GM23338 (cell line): ENCODE measurements at places on chromosomes 5 and 9.

DNA sequence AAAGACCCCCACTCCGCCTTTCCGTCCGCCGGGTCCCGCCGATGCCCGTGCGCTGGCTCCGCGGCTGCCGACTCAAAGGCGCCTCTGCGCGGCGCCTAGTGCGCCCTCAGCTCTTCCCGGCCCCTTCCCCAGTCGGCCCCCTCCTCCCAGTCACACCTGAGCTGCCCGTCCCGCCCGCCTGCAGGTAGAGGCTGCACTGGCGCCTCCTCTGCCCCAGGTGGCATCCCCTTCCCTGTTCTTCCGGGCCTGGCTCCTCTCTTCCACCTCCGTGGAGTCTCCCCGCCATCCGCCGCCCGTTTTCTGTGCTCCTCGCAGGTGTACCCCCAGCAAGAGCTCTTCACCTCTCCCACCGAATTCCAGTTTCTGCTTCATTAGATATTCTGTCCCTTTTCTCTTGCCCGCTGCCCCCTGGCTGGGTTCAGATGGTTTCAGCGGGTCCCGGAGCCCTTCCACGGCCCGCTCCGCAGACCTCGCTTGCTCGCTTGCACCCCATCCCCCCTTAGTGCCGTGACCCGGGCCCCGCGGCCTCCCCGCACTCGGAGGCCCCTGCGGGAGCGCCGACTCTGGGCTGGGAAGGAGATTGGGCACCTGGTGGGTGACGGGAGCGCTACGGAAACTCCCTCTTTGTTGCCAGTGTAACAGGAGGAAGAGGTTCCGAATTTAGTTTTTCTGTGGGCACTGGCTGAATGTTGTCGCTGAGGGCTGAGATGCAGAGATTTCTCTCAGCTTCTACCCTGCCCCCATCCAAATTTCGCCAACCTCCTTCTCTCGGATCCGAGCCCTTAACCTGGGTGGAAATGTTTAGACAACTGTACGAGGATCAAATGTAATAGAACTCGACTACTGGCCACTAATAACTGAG, 809 bp downstream of the SLC44A1 start:
- H3K36me3 ChIP-seq = no peaks in the 10 kb centered on the region
- peaks cover 70% of the 10 kb centered on the region for H3K4me1 ChIP-seq
- H3K27me3 ChIP-seq = no peaks in the 10 kb centered on the region
- peak; percentile 94 for DNase-seq

DNA sequence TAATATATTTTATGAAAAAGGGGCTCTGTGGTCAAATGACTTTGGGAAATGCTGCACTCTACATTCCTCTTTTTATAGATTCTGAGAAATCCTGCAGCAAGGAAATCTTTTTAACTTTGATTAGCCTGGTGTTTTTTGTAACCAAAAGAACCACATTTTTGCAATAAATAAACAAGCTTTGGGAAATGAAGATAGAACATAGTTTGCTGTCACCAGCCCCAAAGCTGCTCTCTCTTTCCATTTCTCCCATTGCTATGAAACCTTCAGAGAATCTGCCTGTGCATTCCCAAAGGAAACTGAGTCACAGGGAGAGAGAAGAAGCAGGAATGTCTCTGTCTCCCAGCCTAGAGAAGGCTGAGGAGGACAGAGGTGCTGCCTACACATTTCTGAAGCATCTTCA, 59.0 kb downstream of the COL15A1 start:
- no peak for DNase-seq
- no peak overlapping the region for H3K4me3 ChIP-seq
- no peak overlapping the region for H3K27ac ChIP-seq
- H3K36me3 ChIP-seq = no peaks in the 10 kb centered on the region
- H3K27me3 ChIP-seq = no peaks in the 10 kb centered on the region

DNA sequence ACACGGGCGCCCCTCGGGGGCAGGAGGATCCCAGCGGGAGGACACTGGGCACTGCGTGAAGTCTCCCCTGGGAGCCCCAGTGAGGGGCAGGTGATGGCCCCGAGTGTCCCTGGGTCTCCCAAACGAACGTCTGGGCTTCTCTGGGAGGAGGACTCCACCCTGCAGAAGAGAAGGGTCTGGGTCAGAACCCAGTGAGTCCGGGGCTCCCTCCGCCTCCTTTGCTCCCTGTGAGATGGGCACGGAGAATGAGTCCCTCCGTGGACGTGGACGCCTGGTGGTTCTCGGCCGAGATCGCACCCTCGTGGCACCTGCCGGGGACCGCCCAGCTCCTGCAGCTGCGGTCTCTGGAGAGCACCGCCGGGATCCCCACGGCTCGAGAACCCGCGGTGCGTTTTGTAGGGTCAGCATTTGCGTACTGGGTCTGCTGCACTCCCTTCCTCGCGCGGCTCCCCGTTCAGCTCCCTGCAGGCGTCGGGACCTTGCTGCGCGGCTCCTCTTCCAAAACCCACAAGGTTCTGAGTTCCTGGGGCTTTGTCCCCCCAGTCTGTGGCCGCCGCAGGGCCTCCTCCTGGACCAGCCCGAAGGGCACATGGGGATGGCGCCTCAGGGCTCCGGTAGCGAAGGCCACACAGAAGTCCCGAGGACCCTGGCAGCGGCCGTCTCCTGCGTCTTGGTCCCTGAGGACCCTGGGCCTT, 10.2 kb upstream of the CEP72 start:
- H3K36me3 ChIP-seq = no peaks in the 10 kb centered on the region
- H3K4me3 ChIP-seq = no peak overlapping the region
- H3K27me3 ChIP-seq = 0 out of 2 replicates have a peak, but pooled peaks cover 3% of the 10 kb centered on the region
- no peaks in the 10 kb centered on the region for H3K4me1 ChIP-seq

DNA sequence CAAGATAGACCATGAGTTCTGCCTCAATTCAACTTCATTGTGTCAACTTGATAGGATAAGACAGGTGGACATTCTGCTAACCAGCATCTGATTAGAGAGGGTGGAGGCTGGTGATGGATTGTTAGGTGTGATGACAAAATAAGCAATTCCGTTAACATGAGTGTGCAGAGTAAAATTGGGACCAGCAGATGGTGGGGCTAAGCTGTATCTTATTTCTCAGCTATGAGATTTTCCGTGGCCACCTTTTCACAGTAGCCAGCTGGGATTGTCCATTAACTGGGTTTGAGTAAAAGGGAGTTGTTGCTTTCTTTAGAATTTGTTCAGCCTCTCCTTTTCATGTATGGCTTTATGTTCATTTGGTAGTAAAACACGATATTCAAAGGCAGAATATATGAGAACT, 28.8 kb upstream of the TAL2 start:
- H3K36me3 ChIP-seq = no peaks in the 10 kb centered on the region
- H3K4me1 ChIP-seq = no peaks in the 10 kb centered on the region
- H3K27ac ChIP-seq = no peak overlapping the region
- no peaks in the 10 kb centered on the region for H3K27me3 ChIP-seq
- H3K4me3 ChIP-seq = no peak overlapping the region

DNA sequence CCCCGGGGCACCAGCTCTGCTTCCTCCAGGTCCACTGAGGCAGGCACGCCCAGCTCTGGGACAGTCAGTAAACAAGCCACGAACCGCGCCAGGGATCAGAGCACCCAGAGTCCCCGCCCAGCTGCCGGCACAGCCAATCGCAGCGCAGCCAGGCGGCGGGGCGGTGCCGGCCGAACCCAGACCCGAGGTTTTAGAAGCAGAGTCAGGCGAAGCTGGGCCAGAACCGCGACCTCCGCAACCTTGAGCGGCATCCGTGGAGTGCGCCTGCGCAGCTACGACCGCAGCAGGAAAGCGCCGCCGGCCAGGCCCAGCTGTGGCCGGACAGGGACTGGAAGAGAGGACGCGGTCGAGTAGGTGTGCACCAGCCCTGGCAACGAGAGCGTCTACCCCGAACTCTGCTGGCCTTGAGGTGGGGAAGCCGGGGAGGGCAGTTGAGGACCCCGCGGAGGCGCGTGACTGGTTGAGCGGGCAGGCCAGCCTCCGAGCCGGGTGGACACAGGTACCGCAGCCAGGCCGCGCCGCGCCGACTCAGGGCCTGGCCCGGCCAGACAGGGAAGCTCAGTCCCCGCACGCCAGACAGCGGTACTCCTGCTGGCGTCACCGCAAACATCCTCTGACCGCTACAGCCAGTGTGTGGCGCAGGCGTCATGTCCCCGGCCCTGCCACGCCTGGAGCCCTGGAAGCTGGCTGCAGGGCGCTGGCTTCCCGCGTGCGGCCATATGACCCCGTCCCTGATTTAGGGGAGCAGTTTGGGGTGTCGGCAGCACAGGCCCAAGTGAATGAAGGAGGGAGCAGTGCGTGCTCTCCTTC, at the start of gene CTSL:
CTSL (plus strand) TSS at position 220 of the 810 bp plus-strand sequence. CDS start 1,485 bp downstream, outside the sequence.
- no peaks in the 10 kb centered on the region for H3K4me1 ChIP-seq
- peak within 1 kb of the TSS; percentile 69 for H3K4me3 ChIP-seq

GRCh38 chr5:170941788-170942187, 80.0 kb downstream of the RANBP17 start:
- H3K4me1 ChIP-seq = no peaks in the 10 kb centered on the region
- DNase-seq = peak; percentile 12
- H3K27me3 ChIP-seq = no peaks in the 10 kb centered on the region

- DNase-seq = no peak
- peaks cover 23% of the 10 kb centered on the region for H3K4me1 ChIP-seq
- H3K27me3 ChIP-seq = no peaks in the 10 kb centered on the region
Measured at GRCh38 chr5:94313188-94313587, 305.2 kb downstream of the KIAA0825 start.
